ENCODE measurements at places on chromosomes 4 and X.
A peak's percentile ranks its signal among the peaks of the same experiment; 100 is the strongest.

GRCh38 chrX:140354431-140355120, 150.3 kb downstream of the SOX3 start:
- DNase-seq: no peak

DNA sequence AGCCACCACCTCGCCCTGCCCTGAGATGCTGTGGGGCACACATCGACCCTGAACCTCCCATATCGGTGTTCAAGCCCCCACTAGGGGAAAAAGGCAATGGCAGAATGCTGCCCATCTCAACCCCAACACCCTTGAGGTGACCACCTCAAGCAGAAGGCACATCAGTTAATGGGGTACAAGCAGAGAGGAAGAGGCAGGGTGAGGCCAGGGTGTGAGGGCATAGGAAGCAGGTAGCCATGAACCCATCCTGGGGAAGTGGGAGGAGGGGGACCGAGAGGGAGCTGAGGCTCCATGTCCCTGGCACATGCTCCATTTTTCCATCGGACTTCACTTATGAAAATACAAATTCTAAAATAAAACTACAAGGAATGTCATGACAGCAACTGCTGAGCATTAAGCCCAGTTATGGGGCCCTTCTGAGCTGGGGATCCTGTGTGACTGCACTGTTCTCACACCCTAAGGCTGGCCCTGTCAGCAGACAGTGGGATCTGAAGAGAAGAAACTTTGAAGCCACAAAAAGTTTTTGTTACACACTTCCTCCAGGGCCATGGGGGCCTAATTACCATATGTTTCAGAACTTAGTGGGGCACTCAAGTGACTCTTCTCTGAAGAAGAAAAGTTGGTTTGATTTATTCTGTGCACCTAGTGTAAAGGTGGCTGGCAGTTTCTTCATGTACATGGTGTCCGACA, 68.2 kb upstream of the FAM241A start:
- no peak for DNase-seq

DNA sequence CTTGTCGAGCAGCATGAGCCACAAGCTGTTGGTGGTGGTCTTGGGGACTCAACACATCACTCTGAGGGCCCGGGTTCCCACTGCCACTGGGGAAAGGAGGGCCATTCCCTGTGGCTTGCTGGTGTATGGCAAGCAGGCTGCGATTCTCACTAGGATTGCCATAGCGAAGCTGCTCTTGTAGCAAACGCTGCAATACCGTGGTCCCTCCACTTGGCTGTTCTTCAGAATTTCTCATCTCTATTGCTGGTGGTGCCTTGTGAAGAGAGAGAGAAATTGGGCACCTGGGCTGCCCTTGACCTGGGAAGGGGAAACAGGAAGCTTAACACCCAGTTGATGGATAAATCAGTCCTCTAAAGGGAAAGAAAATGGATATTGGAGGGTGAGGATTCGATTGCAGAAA, 17.7 kb downstream of the AMOT start:
- no peak for DNase-seq

DNA sequence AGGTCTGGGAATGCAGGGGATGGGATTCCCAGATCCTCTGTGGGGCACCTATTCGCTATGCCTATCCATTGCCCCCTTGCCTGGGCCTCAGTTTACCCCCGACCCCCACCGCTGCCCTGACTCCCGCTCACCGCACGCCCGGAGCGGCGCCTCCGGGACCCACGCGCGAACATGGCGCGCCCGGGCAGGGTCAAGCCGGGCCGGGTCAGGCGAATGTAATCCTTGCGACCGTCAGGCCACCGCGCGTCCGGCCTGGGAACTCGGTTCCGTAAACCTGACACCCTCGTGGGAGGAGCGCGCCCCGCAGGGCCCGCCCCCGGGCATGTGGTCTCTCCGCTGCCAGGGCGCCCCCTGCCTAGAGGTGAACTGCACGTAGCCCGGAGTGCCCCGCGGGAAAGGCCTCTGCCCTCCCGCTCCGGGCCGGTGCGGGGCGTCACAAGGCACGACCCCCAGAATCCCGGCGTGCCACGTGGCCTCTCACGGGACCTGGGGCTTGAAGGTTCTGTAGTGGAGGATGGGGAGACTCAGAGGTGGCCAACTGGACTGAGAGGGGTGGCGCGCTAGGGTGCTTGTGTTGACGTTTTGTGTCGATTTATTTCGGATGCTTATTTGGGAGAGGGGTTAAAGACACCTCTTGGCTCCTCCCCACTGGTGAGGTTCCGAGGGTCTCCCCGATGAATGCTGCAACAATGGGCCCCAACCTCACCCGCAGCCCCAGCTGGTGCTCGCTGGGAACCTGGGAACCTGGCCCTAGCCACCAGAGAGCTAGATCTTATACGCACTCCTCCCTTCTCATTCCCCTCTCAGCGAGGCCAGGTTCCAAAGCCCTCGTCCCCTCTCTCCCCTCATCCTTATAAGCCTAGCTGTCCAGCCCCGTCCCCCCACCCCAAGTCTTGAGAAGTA, at the start of gene PRICKLE3:
Gene PRICKLE3 (minus strand): TSS at position 249 of the 903 bp plus-strand sequence. CDS start 76 bp downstream, at position 173.
- DNase-seq: peak; percentile 70

DNA sequence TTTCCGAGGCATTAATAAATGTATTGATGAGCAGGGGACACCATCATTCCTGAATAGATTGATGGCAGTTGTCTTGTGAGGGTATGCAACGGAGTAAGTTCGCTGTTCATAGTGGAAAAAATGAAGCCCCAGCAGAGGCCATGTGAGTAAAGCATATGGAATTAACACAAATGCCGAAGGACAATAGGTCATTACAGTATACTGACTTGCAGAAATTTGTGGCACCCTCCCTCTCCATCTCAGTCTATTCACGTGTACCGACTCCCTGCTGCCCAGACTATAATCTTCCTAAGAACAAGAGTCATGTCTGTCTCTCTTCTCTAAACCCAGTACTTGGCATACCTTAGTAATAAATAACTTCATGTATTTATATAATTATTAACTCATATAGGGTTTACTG, 47.1 kb upstream of the PCDH10 start:
- DNase-seq: no peak

GRCh38 chr4:1285151-1285789, 4.4 kb upstream of the MAEA start:
- DNase-seq: no peak

DNA sequence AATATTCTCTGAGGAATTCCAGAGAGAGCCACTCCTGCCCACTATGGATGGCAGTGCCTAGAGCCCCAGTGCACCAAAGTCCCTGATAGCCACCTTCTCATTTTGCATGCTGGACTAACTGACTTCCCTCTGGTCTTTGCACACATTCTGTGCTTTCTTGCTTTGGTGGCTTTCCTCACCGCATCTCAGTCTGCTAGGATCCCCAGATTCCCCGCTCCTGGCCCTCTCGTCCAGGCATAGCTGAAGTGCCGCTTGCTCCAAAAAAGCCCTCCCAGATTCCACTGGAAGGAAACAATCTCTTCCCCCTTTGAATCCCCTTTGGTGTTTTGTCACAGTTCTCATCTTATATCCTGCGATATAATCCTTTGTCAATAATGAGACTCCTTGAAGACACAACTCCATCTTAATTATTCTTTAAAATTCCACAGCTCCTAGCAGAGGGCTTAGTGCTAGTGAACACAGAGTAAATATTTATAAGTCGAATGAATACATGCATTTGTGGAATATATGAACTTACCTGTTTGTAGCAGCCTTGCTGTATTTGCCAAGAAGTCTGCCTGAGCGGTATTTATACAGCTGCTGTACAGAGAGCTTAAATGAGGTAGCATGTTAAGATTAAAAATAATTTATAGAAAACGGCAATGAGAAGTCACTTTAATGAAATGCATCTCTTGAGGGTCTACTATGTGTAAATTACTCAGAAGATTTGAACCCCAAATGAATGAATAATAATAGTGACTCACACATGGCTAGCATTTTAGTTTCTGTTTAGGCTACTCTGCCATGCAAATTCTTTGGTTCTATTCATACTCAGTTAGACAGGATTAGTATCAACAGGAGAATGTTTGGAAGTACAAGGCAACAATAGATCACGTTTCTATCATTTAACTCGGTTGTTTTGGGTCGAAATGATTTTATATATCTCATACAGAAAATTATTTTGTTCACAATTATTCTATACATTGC, 421.9 kb upstream of the TENM3 start:
- no peak for DNase-seq

DNA sequence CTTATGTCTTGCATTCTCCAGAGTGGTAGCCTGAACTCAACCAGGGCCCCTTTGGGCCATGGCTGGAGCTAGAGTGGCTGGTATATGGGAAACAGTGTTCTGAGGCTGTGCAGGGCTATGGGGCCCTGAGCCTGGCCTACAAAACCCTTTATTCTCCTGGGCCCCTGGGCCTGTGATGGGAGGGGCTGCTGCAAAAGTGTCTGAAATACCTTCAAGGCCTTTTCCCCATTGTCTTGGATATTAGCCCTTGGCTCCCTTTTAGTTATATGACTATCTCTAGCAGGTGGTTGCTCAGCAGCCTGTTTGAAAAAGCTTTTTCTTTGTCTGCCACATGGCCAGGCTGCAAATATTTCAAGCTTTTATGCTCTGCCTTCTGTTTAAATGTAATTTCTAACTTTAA, 22.5 kb downstream of the APOOL start:
- no peak for DNase-seq

GRCh38 chr4:11543706-11544105, 115.0 kb upstream of the HS3ST1 start:
- DNase-seq: peak; percentile 45

GRCh38 chrX:45240301-45240700, 39.6 kb upstream of the DIPK2B start:
- no peak for DNase-seq

DNA sequence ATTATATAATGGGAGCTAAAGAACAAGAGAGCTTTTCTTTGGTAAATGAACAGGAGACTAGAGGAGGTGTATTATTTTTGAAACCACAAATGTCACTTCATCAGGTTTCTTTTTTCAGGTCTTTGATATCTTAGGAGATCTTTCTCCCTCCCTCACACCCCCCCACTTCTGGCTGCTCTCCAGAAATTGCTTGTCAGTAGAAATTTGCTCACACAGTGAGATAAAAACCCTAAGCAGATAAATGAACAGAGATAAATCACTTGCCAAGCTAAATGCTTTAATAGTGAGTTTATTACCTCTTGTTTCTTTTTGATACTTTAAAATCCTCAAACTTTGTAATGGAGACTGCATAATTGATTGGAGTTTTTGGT, 421.2 kb upstream of the TENM3 start:
- no peak for DNase-seq

GRCh38 chr4:94407846-94408245, 43.9 kb upstream of the PDLIM5 start:
- no peak for DNase-seq

DNA sequence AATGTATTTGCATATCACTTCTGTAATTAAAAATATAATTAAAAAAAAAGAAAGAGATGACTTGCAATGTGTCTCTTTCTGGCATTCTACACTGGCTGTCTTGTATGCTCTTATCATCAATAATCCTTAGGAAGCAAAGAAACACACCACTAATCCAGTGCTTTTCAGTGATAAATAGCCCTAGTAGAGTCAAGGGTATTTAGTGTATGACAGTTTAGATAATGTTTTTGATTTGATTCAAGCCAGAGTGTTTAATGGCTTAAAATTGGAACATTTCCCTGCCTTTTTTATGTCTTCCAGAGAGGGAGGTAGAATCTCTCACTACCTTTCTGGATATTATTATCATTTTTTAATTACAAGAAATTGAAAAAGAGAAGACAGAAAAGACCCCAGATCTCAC, 48.6 kb upstream of the CXCL8 start:
- no peak for DNase-seq

DNA sequence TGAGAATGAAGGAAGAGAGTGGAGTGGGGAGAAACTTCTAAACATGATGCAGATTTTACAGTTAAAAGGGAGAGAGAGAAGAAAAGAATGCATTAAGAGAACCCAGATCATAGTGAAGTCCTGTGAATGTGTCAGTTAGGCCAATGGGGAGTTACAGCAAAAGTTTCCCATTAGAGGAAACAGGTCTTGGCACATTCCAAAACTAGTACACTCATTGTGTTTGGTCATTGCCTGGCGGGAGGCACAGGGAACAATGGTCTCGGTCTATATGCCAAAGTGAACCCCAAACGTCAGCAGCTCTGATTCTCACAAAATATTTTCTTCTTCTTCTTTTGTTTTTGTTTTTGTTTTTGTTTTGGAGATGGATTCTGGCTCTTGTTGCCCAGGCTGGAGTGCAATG, 284.5 kb upstream of the CTSO start:
- no peak for DNase-seq

DNA sequence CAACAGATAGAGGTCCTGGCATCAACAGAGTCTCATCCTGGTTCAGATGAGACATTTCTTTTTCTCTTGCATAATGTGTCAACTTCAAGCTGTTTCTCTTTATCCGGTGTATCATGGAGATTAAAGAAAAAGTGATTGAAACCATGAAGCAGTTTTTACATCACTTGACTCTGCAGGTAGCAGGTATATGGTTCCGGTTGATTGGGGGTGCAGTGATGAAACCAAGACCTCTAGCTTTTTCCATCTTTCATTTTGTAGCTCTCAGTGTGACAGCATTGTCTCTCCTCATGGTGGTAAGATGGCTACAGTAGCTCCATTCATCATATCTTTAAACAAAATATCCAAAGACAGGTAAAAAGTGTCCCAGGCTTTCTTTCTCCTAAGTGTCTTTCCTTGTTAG, 2.4 kb upstream of the HOPX start:
- no peak for DNase-seq

- no peak for DNase-seq
Measured at GRCh38 chr4:186404562-186405134, 138.7 kb downstream of the F11 start.

DNA sequence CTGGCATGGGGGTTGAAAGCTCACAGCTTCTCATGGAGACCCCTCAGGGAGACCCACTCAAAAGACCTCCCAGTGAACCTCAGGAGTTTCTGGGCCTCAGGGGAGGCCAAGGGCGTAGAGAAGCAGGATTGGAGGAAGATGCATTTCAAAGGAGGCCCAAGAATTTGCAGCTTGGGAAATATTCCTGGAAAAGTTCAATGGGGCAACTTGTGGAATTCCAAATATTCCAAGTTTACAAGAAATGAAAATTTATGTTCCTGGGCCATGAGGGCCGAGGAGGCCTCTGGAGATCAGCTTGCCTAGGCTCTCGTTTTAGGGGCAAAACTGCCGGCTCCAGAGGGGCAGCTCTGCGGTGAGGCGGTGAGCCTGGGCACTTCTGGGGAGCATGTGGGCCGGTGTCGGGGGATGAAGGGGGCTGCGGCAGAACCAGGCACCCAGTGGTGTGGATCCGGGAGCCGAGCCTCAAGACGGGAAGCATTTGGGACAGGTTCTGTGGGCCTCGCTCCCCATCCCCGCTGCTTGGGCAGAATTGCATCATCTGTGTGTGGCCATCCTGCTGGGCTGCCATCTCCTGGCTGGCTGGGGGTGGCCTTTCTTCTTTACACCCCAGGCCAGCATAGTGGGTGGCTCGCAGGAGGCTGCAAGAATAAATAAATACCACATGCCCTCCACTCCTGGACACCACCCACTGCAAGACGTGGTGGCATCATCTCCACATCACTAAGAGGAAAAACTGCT, 54.6 kb upstream of the GPR78 start:
- DNase-seq: peak; percentile 23

- no peak for DNase-seq
Measured at GRCh38 chrX:9501362-9501761, 36.5 kb downstream of the TBL1X start.
